ENCODE measurements at places on chromosomes 12 and 14.

DNA sequence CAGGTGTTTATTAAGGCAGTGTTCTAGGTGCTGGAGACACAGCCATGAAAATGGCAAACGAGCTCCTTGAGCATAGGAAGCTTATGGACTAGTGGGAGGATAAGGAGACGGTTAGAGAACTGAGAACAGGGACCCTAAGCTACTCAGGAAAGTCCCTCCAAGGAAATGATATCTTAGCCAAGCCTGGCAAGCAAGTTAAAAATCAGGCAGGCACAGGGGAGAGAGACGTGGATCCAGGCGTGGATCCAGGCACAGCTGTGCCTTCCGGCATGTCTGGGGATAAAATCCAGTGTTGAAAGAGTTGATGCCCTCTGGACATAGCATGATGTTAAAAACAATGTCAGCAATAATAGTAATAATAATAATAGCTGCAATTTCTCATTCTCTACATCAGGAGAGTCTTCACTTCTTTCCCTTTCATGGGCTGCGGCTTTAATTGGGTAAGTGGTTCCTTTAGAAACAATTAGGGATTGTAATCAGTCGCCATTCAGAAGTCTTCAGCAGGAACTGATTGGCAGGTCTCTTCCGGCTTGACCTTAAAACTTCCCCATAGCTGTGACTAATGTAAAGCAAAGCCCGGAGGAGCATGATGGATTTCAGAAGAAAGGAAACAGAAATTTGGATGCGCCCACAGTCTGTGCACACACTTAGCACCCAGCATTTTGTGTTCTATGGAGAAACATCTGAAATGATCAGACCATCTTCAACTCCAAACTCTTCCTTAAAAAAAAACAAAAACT lies 230.2 kb downstream of the SLC41A2 start:
- H3K27ac ChIP-seq = no peak overlapping the region
- H3K4me1 ChIP-seq = no peaks in the 10 kb centered on the region

DNA sequence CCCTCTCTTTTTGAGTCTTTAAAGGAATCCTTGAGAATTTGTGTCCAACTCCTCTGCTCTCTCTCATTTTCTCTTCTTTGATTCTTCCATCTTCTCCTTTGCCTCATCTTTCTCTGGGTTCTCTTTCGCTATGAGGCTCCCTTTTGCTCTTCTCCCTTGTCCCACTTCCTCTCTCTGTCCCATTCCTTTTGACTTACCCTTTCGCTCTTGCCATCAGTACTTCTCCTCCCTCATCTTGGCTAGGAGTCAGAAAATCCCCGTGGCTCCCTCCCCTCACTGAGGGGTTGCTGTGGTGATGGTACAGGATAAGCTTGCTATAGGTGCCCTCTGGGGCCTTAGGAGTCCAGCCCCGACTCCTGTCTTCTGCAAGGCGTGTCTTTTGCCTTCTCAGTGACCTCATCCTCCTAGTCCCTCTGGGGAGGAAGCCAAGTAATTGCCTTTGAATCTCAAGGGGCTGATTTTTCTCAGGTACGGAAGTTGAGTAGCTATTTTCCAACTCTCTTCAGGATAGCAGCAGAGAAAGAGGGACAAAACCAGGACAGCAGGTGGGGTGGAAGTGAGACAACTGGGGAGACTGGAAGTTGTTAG lies 6.4 kb downstream of the PDE1B start:
- no peaks in the 10 kb centered on the region for H3K4me1 ChIP-seq
- no peak for DNase-seq
- peaks cover 41% of the 10 kb centered on the region for H3K27me3 ChIP-seq
- H3K4me3 ChIP-seq = no peak overlapping the region

GRCh38 chr12:122865268-122866231 lies 30.3 kb downstream of the HIP1R start:
- peaks cover 69% of the 10 kb centered on the region for H3K36me3 ChIP-seq
- H3K27me3 ChIP-seq = no peaks in the 10 kb centered on the region
- H3K4me1 ChIP-seq = peaks cover 28% of the 10 kb centered on the region
- no peak overlapping the region for H3K4me3 ChIP-seq
- peak overlapping the region; percentile 80 for H3K27ac ChIP-seq
- DNase-seq = peak; percentile 62

DNA sequence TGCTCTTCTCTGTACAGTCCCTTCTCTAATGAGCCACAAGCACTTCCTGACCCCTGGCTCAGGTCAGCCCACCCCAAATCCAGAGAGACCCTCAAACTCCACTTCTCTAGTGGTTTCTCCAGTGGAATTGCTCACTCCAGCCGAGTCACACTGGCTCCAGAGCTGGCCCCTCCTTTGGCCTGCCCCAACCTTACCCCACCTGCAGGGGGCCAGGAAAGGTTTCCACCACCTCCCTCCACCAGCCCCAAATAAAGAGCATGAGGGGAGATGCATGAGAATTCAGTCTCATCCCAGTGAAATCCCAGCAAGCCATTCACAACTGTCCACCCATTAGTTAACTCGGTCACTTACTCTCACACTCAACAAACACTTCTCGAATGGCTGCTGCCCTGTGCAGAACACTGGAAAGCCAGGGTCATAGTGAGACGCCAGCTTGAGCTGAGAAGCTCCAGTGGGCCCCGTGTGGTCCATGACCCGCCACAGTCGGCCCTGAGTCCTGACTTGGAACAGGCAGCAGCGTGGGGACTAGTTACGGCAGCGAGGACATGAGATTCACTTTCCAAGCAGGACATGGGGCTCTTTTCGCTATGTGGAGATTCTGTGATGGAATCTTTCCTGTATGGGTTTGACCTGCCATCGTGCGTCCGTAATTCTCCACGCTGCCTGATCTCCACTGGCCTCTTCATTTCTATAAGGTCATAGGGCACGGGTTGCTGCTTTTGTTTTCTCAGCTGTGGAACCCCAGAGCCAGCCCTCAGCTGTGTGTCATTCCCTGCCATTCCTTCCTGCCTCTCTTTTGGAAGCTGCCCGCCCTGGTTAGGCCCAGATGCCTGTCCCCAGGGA lies 44.2 kb downstream of the SLC6A12 start:
- no peak for DNase-seq
- H3K27ac ChIP-seq = no peak overlapping the region
- H3K4me3 ChIP-seq = no peak overlapping the region
- no peaks in the 10 kb centered on the region for H3K36me3 ChIP-seq
- H3K27me3 ChIP-seq = no peaks in the 10 kb centered on the region

DNA sequence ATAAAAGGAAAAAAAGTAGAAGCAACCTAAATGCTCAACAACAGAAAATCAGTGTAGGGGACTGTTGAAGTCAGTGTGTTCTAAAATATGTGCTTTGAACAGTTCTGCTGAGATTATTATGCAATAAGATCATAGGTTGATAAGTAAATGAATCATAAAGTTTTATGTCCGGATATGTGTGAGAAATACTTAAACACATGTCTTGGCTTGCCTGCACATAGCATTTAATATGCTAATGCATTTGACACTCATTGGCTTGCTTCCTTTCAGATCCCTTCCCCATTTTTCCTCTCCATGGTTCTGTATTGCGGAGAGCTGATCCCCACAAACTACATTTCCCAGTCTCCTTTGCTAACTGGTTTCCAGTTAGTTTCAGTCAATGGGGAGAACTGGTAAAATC lies 573.8 kb upstream of the TBX3 start:
- no peaks in the 10 kb centered on the region for H3K36me3 ChIP-seq
- DNase-seq = no peak
- H3K4me1 ChIP-seq = peaks cover 14% of the 10 kb centered on the region
- H3K4me3 ChIP-seq = no peak overlapping the region
- no peaks in the 10 kb centered on the region for H3K27me3 ChIP-seq
- H3K27ac ChIP-seq = peak overlapping the region; percentile 48

DNA sequence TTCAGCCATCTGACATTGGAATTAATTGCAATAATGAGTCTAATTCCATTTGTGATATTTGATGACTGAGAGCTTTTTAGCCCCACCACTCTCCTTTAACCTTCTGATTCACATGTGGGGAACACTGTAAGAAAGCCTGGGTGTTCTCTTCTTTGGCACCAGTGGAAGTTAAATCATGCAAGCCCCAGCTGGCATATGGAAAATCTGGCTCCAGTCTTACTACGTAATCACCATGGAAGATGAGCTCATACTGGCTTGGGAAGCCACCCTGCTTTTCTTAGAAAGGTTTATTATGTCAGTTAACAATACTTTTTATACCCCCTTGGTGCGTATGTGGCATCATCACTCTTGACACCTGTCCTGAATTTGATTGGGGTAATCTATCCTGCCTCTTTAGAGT lies 479.3 kb downstream of the SLC16A7 start:
- no peaks in the 10 kb centered on the region for H3K36me3 ChIP-seq
- H3K4me3 ChIP-seq = no peak overlapping the region
- H3K27me3 ChIP-seq = no peaks in the 10 kb centered on the region
- DNase-seq = no peak

DNA sequence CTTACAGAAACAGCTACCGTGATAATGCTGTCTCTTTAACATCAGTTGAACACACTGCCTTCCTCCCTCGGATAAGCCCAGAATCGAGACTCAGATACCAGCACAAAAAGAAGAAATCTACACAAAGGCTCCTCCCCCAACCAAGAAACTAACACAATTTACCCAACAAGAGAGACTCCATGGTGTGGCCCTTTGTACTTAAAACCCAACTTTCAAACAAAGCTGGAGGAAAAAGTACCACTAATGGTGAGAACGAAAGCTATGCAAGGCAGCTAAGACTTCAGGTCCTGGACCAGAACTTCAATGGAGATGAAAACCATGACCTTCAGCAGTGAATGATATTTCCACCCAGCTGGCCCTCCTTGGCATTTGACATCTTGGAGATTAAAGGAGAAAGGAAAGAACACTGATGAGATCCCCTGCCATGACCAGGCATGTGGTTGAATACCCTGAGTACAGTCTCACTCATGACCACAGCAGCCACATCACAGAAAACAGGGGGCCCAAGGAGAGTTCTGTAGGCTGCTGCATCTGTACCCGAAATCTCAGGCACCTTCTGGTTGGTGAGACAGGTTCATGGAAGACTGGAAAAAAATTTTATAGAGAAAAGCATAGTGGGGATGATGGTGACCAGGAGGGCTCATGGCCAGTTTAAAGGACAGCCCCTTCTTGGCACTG lies 36.7 kb downstream of the RBM19 start:
- H3K4me3 ChIP-seq = no peak overlapping the region
- peaks cover 31% of the 10 kb centered on the region for H3K36me3 ChIP-seq
- no peak overlapping the region for H3K27ac ChIP-seq
- DNase-seq = no peak

DNA sequence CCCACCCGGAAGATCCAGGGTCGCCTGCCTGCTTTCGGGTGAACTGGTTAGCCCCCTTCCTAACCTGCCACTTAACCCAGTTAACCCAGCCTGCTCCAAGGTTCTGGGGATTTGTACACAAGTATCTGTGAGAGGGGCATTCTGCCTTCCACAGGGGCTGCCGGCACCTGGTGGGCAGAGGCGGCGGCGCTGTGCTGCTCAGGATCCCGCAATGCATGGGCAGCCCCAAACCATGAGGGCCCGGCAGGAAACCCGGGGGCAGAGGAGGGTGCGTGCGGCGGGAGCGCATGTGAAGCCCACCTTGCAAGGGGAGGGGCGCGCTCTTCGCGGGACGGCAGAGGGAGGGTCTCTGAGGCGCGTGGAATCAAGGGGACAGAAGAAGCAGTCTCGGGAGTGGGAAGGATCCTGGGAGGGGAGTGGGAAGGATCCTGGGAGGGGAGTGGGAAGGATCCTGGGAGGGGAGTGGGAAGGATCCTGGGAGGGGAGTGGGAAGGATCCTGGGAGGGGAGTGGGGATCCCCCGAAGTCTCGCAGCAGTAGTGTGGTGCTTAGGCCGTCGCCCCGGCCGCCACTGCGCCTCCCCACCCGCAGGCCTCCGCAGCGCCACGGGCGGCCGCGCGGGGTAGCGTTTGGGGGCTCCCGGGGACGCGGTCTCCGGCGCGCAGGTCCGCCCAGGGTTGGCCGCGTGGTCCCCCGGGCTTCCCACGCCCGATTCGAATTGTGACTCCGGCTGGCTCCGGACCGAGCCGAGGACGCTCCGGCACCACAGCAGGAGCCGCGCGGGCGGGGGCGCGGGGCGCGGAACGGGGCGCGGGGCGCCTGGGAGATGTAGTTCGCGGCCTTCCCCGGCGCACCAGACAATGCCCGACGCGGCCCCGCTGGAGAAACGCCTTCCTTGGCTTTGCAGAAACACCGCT lies 4.9 kb upstream of the MTA1 start:
- peak overlapping the region; percentile 47 for H3K4me3 ChIP-seq
- H3K27ac ChIP-seq = no peak overlapping the region
- peaks cover 6% of the 10 kb centered on the region for H3K4me1 ChIP-seq
- no peaks in the 10 kb centered on the region for H3K36me3 ChIP-seq

GRCh38 chr14:65002586-65003210 lies 16.0 kb downstream of the FNTB start:
- no peak overlapping the region for H3K27ac ChIP-seq
- H3K4me3 ChIP-seq = no peak overlapping the region
- no peak for DNase-seq
- peaks cover 20% of the 10 kb centered on the region for H3K4me1 ChIP-seq
- no peaks in the 10 kb centered on the region for H3K27me3 ChIP-seq

DNA sequence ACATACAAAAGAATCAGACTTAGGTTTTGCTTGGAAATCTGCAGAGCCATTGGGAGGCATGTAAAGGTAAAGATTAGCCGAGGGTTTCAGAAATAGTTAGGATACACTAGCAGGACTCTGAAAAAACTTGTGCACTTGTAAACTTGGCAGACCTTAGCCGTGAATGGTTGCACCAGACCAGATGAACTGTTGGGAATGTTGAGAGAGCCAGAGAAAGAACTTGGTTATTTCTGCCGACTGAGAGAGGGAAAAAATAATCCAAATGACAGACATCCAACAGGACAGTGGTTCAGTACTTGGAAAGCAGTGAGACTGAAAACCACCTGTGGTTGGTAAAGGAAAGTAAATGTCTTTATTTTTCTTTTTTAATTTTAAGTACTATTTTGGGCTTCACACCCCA lies 222.5 kb upstream of the DDHD1 start:
- no peaks in the 10 kb centered on the region for H3K27me3 ChIP-seq
- no peak for DNase-seq
- H3K4me1 ChIP-seq = no peaks in the 10 kb centered on the region
- H3K27ac ChIP-seq = no peak overlapping the region

DNA sequence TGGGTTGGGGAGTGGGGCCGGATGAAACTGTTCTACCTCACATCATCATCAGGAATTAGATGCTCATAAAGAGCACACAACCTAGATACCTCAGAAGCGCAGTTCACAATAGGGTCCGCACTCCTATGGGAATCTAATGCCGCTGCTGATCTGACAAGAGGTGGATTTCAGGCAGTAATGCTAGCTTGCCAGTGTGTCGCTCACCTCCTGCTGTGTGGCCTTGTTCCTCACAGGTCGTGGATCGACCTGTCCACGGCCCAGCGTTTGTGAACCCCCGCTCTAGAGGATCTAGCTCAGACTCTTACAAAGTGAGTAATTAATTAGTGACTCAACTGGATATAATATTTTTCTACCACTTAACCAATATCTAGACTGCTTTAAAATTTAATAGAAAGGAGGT lies 5.8 kb downstream of the PPP1R12A start:
- no peak overlapping the region for H3K4me3 ChIP-seq
- H3K4me1 ChIP-seq = peaks cover 11% of the 10 kb centered on the region
- H3K27ac ChIP-seq = no peak overlapping the region
- no peaks in the 10 kb centered on the region for H3K27me3 ChIP-seq

All from RWPE2 (cell line).